ENCODE measurements at places on chromosomes 6 and 20. TPM values are rescaled to one million over a fixed set of nuclear protein-coding genes. Genes with fewer than 3 reads are reported as not detected.

DNA sequence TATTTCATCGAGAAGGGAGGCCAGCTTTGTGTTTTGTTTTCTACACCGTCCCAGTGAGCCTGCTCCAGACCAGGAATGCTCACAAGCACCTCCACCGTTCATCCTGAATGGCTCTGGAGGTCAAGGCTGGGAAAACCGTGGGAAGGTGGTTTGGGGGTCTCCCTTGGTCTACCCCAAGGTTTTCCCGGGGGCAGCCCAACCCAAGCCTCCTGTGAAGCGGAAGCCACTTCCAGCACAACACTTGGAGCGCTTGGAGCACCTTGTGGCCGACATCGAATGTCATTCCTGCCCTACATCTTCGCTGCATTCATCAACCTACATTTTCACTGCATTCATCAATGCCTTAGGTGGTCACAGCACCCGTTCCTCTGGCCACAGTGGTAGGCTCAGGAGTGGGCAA lies 255.6 kb upstream of the PMEPA1 start:
- H3K27ac ChIP-seq = no peak overlapping the region
- H3K4me3 ChIP-seq = no peak overlapping the region
- H3K27me3 ChIP-seq = no peaks in the 10 kb centered on the region
- no peaks in the 10 kb centered on the region for H3K36me3 ChIP-seq
- H3K4me1 ChIP-seq = no peaks in the 10 kb centered on the region

DNA sequence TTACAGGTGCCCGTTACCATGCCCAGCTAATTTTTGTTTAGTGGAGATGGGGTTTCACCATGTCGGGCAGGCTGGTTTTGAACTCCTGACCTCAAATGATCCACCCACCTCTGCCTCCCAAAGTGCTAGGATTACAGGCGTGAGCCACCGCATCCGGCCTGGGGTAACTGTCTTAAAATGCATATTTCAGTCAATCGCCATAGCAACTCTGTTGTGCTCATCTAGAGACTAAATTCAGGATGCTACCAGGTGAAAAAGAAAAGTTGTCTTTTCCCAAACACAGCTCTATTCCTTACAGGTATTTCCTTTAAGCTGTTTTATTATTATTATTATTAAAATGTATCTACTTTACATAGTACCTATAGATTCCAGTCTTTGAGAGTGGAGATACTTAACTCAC lies 66.6 kb downstream of the RNF182 start:
- H3K36me3 ChIP-seq = no peaks in the 10 kb centered on the region
- no peak for DNase-seq
- H3K27me3 ChIP-seq = no peaks in the 10 kb centered on the region

DNA sequence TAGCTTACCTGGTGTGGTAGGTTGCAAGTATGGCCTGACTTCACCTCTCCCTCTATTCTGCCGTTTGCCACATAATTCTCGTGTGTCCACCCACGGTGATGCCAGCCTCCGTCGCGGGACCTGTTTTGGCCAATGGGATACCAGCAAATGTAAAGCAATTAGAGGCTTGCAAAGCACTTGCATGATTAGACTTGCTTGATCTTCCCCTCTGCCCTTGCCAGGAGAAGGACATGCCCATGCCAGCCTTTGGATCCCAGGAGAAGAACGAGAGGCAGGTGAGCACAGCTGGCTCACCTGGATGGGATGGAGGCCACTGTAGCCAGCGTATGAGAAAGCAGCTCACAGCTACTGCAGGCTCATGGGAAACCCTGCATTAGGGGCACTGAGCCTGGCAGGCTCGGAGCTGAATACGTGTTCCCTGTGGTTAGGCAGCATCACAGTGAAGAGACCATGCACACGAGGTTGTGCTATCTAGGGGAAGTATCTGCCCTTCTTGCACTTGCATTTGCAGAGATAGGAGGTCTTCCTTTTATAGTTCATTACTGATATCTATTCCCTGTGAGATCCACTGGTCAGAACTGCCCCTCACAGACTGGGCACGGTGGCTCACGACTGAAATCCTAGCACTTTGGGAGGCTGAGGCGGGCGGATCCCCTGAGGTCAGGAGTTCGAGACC lies 62.4 kb downstream of the TMEM242 start:
- H3K27me3 ChIP-seq = no peaks in the 10 kb centered on the region
- no peak for DNase-seq
- H3K27ac ChIP-seq = no peak overlapping the region
- no peaks in the 10 kb centered on the region for H3K4me1 ChIP-seq
- no peak overlapping the region for H3K4me3 ChIP-seq

The NRN1 gene
- total RNA-seq = 1.6 TPM

- no peaks in the 10 kb centered on the region for H3K36me3 ChIP-seq
- no peak overlapping the region for H3K4me3 ChIP-seq
These were observed 250.3 kb upstream of the PLN start for GRCh38 chr6:118297821-118298220.

GRCh38 chr20:52991830-52992229 lies 19.7 kb downstream of the TSHZ2 start:
- H3K27ac ChIP-seq = no peak overlapping the region
- no peak for DNase-seq
- no peaks in the 10 kb centered on the region for H3K4me1 ChIP-seq
- H3K36me3 ChIP-seq = no peaks in the 10 kb centered on the region
- H3K4me3 ChIP-seq = no peak overlapping the region

The POLR1C gene
- total RNA-seq = 41.8 TPM

DNA sequence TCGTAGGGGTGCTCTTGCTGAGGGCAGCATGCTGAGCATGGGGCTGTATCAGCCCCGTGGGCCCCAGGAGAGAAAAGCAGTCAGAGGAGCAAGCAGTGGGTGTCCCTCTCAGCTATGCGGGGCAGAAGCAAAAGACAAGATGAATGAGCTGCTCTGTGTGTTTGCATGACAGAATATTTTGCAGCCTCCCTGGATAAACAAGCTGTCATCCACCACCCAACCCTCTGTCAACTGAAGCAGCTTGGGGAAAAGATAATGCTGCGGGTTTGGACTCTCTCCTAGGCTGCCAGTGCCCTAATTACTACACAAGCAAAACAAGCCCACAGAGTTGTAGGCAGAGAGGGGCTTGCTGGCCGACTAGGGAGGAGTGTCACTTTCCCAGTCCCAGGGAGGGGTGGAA lies 82.3 kb upstream of the PTPRT start:
- no peaks in the 10 kb centered on the region for H3K4me1 ChIP-seq
- no peak for DNase-seq
- H3K27ac ChIP-seq = no peak overlapping the region
- H3K36me3 ChIP-seq = no peaks in the 10 kb centered on the region
- no peaks in the 10 kb centered on the region for H3K27me3 ChIP-seq

DNA sequence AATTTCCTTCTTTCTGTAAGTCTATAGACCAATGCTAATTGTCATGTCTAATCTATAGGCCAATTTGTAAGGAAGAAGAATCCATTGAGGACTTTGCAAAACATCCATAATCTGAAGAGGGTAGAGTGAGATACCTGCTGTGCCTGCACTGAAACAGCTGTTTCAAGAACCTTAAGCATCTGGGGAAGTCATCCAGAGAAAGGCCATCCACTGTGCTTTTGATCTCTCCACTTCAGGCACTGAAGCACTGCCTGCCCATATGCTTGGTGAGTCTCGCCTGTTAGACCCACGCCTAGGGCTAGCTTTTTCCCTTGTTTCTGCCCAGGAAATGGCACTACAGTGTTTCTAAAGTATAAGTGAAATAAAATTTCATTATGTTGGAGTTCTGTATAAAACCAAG lies 921.8 kb upstream of the EPHA7 start:
- H3K27ac ChIP-seq = no peak overlapping the region
- H3K4me1 ChIP-seq = no peaks in the 10 kb centered on the region
- no peaks in the 10 kb centered on the region for H3K27me3 ChIP-seq
- H3K4me3 ChIP-seq = no peak overlapping the region
- no peaks in the 10 kb centered on the region for H3K36me3 ChIP-seq
- no peak for DNase-seq

DNA sequence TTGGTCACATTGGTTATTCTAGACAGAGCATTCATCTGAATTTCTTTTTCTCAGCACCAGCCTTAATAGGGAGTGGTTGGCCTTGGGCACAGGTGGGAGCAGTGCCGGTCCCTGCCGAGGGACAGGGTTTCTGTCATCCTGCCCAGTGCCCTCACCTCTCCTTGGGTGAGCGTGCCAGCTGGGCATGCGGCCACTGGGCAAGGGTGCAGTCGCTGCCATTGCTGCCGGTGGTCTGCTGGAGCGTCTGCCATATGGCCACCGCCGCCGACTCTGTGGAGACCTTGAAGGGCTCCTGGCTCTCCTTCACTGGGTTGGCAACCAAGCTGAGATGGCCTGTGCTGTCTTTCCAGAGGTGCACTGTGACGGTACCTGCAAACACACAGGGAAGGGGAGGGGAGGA lies 16.4 kb upstream of the UQCC2 start:
- H3K4me3 ChIP-seq = no peak overlapping the region
- H3K27me3 ChIP-seq = no peaks in the 10 kb centered on the region
- H3K36me3 ChIP-seq = no peaks in the 10 kb centered on the region
- DNase-seq = no peak
- no peak overlapping the region for H3K27ac ChIP-seq

DNA sequence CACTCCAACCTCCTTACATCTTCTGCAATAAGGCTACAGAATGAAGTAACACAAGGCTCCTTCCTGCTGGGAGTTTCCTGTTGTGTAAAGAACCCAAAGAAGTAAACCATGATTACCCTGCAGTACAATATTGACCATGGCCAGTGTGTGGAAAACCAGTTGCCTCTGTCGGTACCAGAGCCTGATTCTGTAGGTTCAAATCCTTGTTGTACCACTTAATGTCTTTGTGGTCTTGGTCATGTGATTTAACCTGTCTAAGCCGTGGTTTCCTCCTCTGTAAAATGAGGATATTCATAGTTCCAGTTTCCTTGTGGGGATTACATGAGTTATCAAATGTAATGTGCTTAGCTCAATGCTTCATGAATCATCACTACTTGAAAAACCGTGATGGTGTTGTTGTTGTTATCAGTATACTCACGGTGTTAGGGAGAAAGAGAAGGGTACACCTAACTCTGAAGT lies 60.3 kb upstream of the PRELID3B start:
- no peak for DNase-seq
- H3K27ac ChIP-seq = no peak overlapping the region
- no peaks in the 10 kb centered on the region for H3K36me3 ChIP-seq

The KHDC1L gene
- not detected for total RNA-seq

The NXT1 gene
- total RNA-seq = 12.4 TPM

- H3K27me3 ChIP-seq = no peaks in the 10 kb centered on the region
- no peak overlapping the region for H3K4me3 ChIP-seq
- peak overlapping the region; percentile 1 for H3K27ac ChIP-seq
- H3K36me3 ChIP-seq = no peaks in the 10 kb centered on the region
These were observed 20.7 kb downstream of the CGA start for GRCh38 chr6:87074101-87074621.

The NTSR1 gene
- 2.9 TPM for total RNA-seq

The RIPPLY2 gene
- not detected for total RNA-seq

DNA sequence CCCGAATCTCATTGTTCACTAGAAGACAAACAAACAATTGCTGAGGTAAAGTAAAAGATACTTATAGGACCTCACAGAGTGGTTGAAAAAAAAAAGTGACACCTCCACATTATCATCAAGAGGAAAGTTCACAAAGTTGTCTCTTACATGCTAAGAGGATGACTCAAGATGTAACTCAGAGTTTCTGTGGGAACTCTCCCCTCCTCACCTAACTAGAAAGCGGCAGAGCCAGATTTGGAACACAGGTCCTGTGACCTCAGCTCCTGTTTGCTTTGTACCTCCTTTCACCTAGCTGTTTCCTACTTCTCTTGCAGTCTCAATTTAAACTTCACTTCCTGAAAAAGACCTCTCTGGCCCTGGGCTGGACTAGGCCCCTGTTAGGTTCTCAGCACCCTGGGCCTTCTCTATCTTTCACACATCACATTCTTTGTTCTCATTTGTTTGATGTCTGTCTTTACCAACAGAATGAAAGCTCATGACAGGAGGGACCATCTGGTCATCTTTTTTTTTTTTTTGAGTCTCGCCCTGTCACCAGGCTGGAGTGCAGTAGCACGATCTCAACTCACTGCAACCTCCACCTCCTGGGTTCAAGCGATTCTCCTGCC lies 60.8 kb downstream of the CD24 start:
- no peaks in the 10 kb centered on the region for H3K36me3 ChIP-seq
- H3K27me3 ChIP-seq = no peaks in the 10 kb centered on the region
- H3K4me3 ChIP-seq = no peak overlapping the region
- peak; percentile 42 for DNase-seq

Measured in colonic mucosa (tissue), 4 donors.